ENCODE measurements at places on chromosomes 3 and 15.

DNA sequence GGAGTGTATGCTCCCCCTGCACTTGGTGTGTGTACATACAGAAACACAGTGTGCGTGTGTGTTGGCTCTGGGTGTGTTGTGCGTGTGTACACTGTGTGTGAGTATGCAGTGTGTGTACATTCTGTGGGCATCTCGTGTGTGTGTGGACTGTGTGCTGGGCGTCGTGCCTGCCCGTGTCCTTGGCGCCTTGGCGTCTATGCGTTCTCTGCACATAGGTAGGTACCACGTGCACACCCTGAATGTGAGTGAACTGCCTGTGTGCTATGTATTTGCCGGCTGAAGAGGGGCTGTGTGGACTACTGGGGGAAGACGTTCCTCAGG is 481 bp upstream of the ECE2 start:
- no peak for DNase-seq

DNA sequence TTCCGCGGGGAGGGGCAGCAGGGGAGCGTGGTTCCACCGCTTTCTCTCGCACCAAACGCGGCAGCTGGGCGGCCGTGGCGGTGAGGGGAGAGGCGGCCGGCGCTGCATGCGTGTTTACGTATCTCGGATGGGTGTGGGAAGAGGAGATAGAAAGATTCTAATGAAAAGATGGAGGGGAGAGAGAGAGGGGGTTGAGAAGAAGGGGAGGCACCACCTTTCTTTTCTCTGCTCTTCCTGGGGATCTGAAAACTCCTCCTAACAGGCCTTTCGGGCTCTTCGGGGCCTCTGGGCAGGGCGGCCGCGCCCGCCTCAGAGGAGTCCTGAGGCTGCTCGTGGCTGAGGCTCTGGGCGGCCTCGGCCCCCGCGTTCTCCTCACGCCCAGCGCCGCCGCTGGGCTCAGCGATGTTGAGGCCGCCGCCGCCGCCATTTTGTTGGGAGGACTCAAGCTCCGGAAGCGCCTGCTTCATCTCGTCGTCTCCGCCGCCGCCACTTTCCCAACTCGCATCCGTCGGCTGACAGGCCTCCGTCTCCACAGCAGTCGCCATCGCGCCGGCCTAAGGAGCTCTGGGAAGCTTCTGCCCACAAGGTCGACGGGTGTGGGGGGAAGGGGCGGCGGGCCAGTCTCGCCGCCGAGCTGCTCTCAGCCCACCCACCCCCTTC is 473 bp downstream of the TASOR start:
- peak; percentile 67 for DNase-seq

DNA sequence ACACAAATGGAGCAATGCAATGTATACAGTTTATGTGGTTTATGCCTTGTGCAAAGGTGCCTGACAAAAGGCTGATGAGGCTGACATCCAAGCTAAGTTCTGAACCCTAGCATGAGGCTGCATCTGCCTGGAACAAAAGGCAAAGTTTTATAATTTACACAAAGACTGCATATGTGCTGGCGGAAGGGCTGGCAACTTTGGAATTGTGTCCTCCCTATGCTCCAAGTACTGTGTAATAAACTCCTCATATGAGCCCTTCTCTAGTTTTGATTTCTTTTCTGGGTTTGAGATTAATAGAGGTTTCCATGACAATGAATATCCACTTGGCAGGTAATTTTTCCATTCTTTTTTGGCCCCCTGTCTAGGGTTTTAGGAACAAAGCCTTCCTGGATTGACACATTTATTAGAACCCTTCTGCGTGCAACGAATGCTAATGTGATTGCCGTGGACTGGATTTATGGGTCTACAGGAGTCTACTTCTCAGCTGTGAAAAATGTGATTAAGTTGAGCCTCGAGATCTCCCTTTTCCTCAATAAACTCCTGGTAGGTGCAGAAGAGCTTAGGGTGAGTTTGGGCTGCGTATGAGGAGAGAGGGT is 10.8 kb downstream of the PLA1A start:
- no peak for DNase-seq

DNA sequence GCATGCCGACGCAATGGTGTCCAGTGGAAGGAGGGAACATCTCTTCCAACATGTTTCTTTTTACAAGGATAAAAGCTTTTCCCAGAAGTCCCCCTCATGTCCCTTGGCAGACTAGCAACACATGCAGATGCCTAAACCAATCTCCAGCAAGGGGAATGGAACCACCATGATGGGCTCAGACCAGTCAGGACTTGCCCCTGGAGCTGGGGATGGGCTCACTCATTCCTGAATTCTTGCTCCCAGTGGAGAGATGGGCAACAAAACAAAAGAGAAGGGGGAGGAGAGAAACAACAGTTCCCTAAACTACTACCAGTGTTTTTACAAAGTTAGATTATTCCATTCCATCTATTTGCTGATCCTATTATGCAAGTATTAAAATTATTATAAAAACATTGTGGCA is 76.8 kb upstream of the OXTR start:
- no peak for DNase-seq

GRCh38 chr15:42593143-42593542 is 17.7 kb downstream of the STARD9 start:
- DNase-seq: no peak

DNA sequence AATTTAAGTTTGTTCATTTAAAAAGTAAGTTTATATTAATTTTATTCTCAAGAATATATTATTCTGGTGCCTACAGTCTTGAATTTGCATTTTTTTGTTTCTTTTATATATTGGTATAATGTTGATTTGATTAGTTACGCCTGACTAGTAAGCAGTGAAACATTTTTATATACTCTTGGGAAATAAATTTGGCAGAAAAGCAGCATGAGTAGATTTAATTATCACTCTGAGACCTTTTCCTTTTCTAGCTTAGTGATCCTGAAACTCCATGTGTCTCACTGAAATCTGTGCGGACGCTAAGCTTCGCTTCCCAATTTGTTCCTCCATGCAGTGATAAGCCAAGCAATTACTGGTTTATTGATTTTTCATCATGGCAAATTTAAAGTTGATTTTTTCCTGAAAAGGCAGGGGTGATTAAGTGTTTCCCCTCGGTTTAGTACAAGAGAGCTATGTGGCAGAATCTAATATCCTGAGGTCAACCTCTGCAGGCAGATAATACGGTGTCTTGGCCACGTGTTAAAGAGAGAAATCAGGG is 87.2 kb upstream of the MLF1 start:
- DNase-seq: no peak

GRCh38 chr15:70301396-70301795 is 203.7 kb upstream of the TLE3 start:
- no peak for DNase-seq

GRCh38 chr3:85524104-85524503 is 565.3 kb downstream of the CADM2 start:
- no peak for DNase-seq

GRCh38 chr3:3084890-3085289 is 25.3 kb downstream of the IL5RA start:
- no peak for DNase-seq

GRCh38 chr3:171168086-171168485 is 141.6 kb upstream of the SLC2A2 start:
- DNase-seq: no peak

GRCh38 chr3:9040996-9041395 is 77.7 kb upstream of the RAD18 start:
- DNase-seq: no peak

- DNase-seq: no peak
Measured at GRCh38 chr3:141556034-141556433, 69.2 kb downstream of the RASA2 start.

GRCh38 chr15:72285927-72286516 is 13.7 kb upstream of the PARP6 start:
- DNase-seq: no peak

- DNase-seq: peak; percentile 69
Measured at GRCh38 chr15:40763801-40764628, at the start of gene GCHFR. TSS of gene GCHFR (plus strand) at chr15:40764068. CDS start at chr15:40764181, 113 bp downstream.

- no peak for DNase-seq
Measured at GRCh38 chr3:15204005-15204404, 2.0 kb upstream of the CAPN7 start.

DNA sequence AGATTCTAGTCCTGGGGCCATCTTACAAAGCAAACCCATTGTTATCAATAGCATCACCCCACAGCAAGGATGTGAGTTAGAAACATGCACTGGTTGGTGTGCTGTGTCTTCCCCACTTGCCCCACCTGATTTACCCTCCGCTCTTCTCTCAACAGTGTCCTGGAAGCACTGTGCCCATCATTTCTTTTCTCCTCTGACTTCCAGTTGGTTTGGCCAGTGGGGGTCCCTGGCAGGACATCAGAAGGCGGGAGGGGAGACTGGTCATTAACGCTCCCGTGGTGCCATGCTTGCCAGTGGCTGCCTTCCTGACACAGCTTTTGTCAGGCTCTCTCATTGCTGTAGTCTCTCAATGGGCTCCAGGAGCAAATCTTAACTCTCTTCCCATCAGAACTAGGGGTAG is 11.5 kb upstream of the BUB1B start:
- DNase-seq: no peak

DNA sequence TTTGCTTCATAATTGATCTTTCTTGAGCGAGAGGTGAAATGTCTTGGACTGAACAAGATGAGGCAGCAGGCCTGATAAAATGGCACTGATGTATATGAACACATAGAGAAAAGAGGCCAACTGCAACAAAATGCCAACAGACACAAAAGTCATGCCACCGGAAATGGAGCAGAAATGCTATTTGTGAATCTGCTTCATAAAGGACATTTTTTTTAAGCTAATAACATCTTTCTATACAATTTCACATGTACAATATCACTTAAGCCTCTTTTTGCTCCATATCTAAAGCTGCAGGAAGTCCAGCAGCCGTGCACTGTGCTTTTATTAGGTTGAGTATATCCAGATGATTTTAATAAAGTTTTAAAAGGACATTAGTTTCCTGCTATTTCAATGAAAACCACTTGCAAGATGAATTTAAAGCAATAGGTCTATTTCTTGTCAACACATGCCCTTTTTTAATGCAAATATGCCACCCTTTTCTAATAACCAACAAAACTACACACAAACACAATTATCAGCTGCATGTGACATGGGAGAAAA is 169.2 kb upstream of the ADAMTS9 start:
- no peak for DNase-seq

GRCh38 chr3:50450209-50450921 is 53.1 kb downstream of the CACNA2D2 start:
- DNase-seq: peak; percentile 20

DNA sequence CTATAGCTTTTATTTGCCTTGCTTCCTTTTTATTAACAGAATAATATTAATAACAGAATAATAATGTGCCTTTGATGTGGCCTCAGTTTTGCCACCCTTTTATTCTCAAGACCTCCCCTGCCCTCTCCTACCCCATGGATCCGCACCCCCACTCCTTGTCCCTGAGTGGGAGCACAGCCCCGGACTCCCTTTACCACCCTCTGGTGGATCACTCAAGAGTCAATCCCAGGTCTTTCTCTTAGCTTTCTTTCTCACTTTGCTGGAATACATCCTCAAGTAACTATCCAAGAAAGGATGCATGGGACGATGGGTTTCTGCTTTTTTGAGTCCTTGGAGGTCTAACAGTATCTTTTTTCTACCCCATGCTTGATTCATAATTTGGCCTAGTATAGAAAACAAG is 63.4 kb downstream of the KLF13 start:
- no peak for DNase-seq

DNA sequence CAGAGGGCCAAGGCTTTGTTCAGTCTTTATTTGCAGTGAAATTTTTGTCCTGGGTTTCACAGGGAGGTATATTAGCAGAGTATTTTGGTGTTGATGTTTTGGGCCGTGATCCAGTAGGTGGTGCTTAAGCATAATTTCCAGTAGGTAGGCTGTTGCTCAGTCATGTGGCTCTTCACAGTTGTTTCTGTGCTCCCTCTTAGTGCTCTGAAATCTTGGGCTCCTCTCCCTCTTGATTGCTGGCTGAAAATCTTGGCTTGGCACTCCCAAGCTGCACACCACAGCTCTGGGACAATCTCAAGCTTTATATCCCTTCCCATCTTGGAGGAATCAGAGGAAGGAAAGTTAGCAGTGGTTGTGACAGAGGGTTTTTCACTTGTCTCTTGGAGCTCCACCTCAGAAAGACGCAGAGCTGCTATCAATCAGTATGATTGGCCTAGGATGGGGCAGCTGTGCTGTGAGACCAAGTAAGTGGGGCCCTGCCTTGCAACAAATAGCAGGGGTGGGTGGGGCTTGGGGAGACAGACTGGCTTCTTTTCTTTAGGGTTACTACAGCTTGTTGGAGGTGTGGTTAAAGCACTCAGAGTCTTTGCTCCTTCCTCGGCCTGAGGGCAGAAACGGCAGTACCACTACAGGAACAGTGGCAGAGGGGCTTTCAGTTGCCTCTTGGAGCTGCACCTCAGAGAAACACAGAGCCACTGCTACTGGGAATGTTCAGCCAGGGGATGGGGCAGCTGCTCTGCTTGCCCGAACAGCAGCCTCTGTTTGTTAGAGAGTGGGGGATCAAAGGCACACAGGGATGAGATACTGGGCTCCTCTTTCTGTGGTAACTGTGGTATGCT is 627.0 kb downstream of the SI start:
- no peak for DNase-seq

DNA sequence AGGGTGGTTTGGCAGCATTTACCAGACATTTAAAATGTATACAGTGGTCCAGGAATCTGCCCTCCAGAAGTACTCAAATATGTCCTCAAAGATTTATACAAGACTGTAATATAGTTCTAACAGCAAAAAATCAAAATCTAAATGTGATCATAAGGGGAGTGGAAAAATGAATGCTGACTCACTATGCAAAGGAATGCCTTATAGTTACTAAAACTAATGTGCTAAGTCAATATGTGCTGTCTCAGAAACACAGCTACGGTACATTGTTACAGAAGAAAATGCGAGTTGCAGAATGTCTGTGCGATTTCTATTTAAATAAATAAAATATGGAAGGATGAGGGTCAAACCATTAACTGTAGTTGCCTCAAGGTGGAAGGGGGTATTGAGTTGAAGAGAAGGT is 230.1 kb upstream of the UBE2E1 start:
- no peak for DNase-seq

DNA sequence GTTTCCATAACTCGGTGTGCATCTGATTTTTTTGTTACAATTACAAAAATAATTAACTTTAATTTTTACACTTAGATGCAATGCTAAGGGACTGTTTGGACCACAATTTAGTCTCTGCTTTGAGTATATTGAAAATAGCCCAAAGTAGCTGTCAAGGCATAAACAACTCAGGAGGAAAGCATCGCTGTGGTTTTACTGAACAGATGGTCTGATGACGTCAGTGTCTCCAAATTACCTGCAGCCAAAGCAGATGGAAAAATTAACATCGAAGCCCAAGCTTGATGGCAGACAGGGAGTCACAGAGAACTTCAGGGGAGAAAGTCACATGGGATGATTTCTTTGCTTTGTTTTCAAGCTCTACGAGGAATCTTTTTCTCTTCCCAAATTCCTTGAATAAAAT is 83.1 kb upstream of the PLCL2 start:
- no peak for DNase-seq

DNA sequence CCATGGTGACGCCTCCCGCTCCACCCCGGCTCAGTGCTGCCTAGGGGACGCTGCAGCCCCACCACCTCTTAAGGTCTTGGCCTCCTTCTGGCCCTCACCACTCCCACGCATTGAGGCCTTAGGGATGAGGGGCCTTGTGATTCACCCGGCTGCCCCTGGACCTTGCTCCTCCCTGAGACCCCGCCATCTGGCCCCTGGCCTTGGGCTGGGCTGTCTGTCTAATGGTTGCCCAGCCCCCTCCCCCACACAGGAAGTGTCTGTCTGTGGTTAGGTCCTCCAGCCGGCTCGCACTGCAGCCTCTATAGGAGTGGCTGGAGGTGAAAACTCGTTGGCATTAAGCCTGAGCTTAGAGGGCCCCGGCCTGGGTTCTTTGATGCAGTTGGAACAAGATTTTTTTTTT is 21.5 kb upstream of the MTHFS start:
- no peak for DNase-seq
